GM12864 (cell line): ENCODE measurements at places on chromosomes 7 and 10.
A peak's percentile ranks its signal among the peaks of the same experiment; 100 is the strongest.

- peak; percentile 3 for DNase-seq
Observed at GRCh38 chr10:93039721-93040120, 20.9 kb upstream of the CYP26C1 start.

DNA sequence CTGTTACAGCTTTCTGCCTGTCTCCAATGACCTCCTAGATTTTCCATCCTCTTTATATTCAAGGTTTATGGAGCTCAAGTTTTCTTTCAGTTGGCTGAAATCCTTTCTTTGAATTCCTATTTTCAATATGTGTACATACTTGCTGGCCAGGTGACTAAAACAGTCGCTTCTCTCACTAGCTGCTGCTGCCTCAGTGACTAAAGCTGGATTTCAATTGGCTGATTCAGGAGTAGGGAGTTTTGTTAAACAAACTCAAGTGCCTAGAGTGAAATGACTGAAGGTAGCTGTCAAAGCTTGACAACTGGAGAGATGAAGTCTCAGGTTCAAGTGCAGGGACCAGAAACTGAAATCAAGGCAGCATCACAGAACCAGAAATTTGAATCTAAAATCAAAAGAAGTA, 6.7 kb upstream of the POLR1F start:
- no peak for DNase-seq

- DNase-seq = no peak
Observed at GRCh38 chr10:33032654-33033151, 74.7 kb upstream of the ITGB1 start.

DNA sequence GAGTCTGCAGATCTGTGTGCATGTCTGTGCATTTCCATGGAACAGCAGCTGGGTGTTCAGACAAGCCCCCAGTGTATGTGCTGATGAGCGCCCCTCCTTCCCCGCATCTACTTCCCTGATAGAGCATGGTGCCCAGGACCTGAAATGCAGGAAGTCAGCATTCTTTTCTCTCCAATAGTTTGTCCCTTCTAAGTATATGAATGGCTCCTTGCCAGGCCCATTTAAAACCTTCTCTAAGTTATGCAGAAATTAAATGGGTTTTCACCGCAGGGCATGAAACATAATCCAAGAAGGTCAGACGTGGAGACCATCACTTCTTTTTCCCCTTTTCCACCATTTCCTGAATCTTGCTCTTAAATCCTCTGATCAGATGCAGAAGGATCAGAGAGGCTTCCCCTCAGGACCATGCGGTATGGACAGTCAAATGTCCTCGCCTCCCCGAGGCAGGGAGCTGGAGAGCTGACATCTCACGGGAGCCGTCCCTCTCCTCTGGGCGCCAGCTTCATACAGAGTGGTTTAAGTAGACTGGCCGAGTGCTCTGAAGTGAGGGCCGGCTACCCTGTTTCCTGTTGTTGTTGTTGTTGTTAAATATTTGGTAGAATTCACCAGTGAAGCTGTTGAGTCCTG, 155.3 kb downstream of the C10orf105 start:
- no peak for DNase-seq

- DNase-seq = no peak
Observed at GRCh38 chr7:146116521-146117222, at the start of gene CNTNAP2. CNTNAP2 (plus strand) TSS chr7:146116801; CDS start chr7:146116877, 76 bp downstream.

DNA sequence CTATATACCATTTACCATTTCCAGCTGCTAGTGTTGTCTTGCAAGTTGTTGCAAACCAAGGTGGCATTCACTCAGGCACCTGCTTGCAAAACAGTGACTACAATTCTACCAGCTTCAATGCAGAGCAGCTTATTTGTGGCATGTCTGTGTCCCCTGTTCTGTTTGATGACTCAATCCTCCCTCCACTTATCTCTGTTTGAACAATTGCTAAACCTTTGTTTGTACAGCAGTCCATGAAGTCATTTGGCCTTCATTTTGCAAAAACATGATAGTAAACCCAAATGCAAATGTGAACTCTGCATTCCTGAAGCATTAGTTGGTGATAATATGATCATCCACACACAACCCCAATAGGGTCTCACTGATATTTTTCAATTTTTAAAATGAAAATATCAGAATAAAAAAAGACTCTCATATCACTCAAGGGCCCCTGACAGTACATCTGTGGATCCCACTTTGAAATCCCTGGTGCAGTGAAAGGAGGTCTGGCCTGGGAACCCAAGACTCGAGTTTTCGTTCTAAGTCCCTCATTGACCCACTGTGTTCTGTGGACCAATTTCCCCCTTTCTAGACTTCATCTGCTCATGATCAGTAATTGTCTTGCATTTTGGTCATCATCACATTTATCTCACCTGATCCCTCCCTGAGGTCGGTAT, 425.4 kb downstream of the RPS24 start:
- DNase-seq = no peak

GRCh38 chr7:5689716-5690115, 91.7 kb downstream of the RNF216 start:
- no peak for DNase-seq

GRCh38 chr7:31203551-31203950, 137.0 kb downstream of the NEUROD6 start:
- DNase-seq = no peak
